ENCODE measurements at places on chromosomes 5 and 9.

GRCh38 chr5:178277866-178278265 is 45.3 kb upstream of the PHYKPL start:
- DNase-seq = no peak

GRCh38 chr9:133252301-133253020 is 22.5 kb downstream of the ABO start:
- DNase-seq = no peak

- DNase-seq = no peak
Observed at GRCh38 chr5:55702598-55703345, 9.4 kb downstream of the SLC38A9 start.

GRCh38 chr5:34563931-34564709 is 92.0 kb upstream of the RAI14 start:
- no peak for DNase-seq

- DNase-seq = no peak
Observed at GRCh38 chr5:44659334-44659733, 149.4 kb upstream of the MRPS30 start.

- no peak for DNase-seq
Observed at GRCh38 chr5:158995694-158996173, 104.0 kb downstream of the EBF1 start.

DNA sequence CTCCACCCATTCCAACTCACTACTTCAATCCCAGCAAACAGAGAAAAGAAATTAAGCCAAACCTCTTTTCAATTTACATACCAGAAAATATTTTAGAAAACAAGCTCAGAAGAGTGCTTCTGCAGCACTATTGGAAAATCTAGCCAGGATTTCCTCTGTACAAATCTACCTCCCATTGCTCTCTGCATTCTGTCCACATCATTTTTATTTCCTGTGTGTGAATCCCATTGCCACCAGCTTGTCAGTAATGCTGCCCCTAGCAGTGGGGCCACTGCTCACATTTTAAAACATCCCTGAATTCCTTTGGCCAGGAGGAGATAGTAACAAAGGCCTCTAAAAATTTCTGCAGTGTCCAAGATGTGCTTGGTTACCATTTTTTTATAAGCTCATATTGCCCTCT is 232.5 kb downstream of the ARRDC3 start:
- DNase-seq = no peak

DNA sequence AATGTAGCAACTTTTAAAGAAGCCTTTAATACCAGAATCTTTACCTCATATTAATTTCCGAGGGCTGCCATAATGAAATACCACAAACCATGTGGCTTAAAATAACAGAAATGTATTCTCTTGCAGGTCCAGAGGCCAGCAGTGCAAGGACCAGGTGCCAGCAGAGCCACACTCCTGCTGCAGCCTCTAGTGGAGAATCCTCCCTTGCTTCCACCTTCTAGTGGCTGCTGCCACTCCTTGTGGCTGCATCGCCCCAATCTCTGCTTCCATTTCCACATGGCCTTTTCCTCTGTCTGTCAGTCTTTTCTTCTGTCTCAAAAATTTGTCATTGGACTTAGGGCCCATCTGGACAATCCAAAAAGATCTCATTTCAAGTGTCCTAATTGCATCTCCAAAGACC is 401.5 kb downstream of the EFNA5 start:
- DNase-seq = no peak

DNA sequence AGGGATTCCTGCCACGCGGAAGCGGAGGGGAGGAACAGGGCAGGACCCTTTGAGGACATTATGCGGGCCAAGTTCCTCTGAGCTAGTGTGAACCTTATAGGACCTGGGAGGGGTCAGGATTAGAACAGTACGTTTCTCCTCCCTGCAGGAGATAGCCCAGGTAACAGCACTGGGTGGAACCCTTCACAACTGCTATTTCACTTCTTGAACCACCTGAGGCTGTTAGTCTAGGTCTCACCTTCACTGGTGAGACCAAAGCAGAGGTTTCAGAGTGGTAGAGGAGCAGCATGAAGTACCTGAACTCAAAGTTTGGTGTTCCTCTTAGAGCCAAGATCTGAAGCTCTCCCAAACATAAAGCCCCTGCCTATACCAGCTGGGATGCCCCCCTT is 832 bp downstream of the EIF4EBP3 start:
- no peak for DNase-seq

DNA sequence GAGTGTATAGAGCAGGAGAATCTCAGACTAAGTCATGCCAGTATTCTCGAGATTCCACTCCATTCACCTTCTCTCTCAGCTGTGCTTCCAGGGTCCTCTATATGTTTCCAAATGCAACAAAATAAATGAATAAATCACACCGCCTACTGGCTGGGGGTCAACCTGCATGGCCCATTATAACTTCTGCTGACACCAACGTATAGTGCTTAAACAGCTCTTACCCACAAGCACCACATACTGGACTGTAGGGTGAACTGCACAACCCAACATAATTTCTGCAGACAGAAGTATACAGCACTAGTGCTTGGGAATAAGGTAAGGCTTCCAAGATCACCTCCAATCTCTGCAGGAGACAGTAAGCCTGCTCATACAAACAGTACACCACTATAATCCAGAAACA is 33.1 kb upstream of the HTR4 start:
- DNase-seq = no peak

Data from activated T-cell treated with anti-CD3 and anti-CD28 coated beads for 1 hour (primary cell).